ENCODE measurements at places on chromosomes 11 and 22.
A peak's percentile ranks its signal among the peaks of the same experiment; 100 is the strongest.

- no peak for DNase-seq
Observed at GRCh38 chr22:35328472-35328885, 28.8 kb downstream of the TOM1 start.

GRCh38 chr11:132123854-132124835, 753.7 kb downstream of the NTM start:
- DNase-seq = no peak

GRCh38 chr11:100525635-100526034, 161.5 kb upstream of the ARHGAP42 start:
- no peak for DNase-seq

DNA sequence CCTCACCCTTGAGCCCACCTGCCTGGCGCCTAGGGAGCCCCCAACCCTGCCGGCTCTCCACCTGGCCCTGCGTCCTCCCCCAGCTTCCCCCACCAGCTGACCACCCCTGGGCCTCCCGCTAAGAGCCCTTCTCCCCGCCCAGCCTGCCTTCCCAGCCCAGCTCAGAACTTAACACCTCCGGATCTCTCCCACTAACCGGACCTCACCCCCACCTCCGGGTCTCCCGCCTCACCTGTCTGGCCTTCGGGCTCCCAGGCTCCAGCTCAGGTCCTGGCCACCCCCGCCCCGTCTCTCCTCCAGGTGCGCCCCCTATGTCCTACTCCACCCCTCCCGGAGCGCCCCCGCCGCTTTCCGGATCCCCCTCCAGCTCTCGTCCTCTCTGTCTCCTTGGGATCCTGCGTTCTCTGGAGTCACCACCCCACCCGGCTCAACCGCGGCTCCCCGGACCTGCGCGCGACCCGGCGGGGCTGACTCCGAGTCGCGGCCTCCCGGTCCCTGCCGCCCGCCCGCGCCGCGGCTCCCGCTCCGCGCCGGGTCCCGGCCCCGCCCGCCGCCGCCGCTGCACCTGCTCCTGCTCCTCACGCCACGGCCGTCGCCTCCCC, at the start of gene KCNJ11:
Gene KCNJ11 (minus strand): TSS at position 51 of the 602 bp plus-strand sequence. CDS start 568 bp downstream, outside the sequence.
- DNase-seq = no peak

- peak; percentile 94 for DNase-seq
Observed at GRCh38 chr11:75325713-75326438, 25.6 kb downstream of the ARRB1 start.

DNA sequence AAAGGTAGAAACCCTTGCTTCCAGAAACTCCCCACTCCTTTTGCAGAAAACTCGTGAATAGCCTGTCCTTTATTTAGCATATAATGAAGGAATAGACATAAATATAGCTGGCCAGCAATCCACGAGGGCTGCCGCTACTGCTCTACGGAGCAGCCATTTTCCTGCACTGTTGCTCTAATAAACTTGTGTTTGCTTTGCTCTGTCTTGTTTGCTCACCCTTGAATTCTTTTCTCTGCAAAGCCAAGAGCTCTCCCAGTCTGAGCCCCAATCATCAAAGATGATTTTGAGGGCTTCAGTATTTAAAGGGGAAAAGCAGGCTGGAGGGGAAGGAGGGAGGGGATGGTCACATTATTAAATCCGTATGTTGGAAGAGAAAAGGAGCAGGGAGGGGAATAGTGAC, 16.6 kb upstream of the CHKA start:
- no peak for DNase-seq

DNA sequence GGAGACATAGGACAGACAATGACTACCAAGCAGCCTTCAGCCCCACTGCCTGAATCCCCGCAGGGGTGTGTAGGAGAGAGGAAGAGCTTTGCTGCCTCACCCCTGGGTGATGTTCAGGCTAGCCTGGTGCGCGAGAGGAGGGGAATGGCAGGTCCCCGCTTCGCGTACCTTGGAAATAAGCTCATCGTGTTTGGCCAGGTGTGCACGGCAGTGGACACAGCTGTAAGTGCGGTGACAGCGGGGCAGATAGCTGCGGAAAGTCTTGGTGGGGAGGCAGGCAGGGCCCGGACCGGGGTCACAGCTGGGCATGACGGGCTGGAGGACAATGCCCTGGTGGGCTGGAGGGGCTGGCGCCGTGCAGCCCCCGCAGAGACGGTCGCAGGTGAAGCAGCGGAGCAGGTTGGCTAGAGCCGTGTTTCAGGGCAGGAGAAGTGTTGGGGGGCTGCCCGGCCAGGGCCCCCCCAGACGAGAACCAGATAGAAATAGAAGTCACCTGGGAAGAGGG, 2.9 kb downstream of the YPEL4 start:
- DNase-seq = no peak

DNA sequence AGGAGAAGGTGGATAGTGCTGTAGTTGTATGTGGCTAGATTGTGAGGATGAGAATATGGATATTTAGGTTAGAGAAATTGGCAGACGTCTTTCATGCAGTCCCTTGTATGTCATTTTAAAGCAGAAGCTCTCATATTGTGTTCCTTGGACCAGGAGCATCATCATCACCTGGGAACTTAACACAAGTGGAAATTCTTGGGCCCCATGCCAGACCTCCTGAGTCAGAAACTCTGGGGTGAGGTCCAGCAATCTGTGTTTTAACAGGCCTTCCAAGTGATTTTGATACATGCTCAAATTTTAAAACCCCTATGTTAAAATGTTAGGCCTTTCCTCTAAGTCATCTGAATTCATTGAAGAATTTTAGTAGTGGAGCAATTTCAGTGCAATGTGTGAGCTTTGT, 34.8 kb downstream of the JHY start:
- no peak for DNase-seq

GRCh38 chr11:115206365-115207022, 297.7 kb downstream of the CADM1 start:
- DNase-seq = no peak

GRCh38 chr11:118081241-118081958, 4.5 kb downstream of the TMPRSS4 start:
- no peak for DNase-seq

DNA sequence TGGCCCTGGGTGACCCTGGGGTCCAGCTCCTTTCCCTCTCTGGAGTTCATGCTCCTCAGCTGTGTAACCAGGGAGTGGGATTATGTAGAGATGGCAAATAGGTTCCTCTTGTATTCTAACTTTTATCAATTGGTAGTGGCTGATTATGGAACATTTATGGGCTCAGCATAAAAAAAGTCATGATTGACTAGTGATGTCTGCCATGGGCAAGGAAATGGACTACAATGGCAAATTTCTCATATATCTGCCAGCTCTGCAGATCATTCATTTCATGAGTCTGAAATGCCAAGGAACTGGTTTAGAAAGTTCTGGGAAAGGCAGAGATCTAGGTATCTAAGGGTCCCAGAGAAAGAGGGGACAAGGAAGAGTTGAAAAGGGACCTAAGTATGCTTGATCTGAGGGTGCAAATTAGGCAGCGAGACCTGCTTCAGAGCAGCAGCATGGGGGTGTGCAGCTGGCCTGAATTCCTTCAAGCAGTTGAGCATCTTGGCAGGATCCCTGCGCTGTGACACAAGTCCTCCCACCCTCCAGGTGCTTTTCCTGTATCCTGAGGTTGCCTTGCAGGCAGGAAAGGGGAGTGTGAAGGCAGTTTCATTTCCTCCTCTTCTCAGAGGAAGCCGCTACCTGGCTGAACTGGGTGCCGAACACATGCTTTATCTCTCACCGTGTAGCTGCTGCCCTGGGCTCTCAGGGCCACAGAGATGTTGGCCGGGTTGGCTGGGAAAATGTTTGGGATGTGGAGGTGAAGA, 10.4 kb downstream of the SLC15A3 start:
- no peak for DNase-seq

GRCh38 chr22:43227239-43227630, 40.3 kb upstream of the TTLL12 start:
- peak; percentile 77 for DNase-seq

DNA sequence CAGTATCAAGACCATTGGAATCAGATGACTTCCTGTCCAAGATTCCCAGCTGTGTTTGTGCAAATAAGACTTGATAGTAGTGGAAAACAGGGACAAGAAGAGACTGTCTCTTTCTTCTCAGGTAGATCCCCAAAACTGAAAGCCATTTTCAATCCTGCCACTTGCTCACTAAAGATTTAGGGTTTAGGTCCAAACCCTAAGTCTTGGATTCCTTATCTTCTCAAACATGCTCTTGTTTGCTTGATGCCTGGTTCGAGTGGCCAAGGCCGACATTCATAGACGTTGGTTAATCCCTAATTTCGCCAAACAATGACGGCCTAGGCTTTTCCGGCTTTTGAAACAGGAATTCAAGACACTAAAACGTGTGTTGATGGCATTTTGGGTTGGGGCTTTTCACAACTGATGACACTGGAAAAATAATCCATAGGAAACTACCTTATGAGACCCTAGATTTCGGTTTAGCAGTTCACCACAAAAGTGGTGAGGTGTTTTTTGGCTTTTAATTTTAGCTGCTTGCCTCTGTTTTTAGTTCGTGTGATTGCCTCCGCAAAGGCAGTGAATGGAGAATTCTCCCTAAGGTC, 1.0 kb upstream of the GTPBP1 start:
- no peak for DNase-seq

DNA sequence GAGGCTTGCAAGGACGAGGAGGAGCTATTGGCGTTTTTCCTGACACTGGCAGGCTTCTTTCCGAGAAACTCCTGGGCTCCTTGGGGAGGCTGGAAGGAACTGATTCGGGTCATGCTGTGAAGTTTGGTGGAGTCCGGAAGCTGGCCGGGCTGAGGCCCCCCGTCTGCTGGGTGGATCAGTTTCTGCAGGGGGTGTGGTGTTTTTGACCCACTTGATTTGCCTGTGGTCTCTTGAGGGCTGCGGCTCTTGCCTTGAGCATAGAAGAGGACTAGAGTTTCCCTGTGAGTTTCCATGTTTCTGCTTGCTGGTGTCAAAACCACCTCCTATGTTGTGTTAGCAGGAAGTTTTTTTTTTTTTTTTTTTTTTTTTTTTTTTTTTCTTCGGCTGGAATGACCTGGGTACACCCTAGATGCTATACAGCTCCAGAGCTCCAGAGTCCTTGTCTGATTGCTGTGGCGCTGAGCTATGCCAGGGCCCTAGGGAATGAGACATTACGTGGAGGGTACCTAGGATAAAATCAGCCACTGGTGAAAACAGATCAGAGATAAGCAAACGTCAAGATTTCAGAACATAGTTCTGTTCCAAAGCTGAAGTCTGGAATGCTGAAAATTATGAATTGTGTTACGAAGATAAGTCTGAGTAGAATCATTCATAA, 728 bp downstream of the TBC1D22A start:
- DNase-seq = peak; percentile 56

DNA sequence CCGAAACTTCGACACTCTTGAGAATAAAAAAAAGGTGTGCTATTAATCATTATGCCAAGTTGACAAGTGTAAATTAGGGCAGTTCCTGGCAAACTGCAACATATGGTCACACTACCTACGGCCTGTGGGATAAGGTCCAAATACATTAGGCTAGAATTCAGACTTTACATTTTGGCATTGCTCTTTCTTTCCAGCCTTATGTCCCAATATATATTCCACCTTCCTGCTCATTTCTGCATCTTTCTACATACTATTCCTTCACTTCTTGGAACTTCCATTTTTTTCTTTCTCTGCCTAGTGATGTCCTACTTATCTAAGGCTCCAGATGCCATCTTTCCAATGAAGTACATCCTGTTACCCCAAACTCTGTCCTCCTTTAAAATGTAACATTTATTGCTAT, 577.2 kb downstream of the LRRC4C start:
- DNase-seq = no peak

- DNase-seq = peak; percentile 88
Observed at GRCh38 chr22:50544078-50544745, 1.5 kb upstream of the KLHDC7B start.

- no peak for DNase-seq
Observed at GRCh38 chr22:37148031-37148651, 1.6 kb downstream of the IL2RB start.

GRCh38 chr11:47971501-47971900, 8.9 kb upstream of the PTPRJ start:
- DNase-seq = no peak

- no peak for DNase-seq
Observed at GRCh38 chr22:26450453-26451185, 21.6 kb downstream of the ASPHD2 start.

GRCh38 chr11:27663326-27663725, 36.9 kb downstream of the BDNF start:
- DNase-seq = no peak

GRCh38 chr11:97229936-97230335, 840.1 kb downstream of the JRKL start:
- DNase-seq = no peak
